ENCODE measurements at places on chromosomes 4 and X. TPM values are rescaled to one million over a fixed set of nuclear protein-coding genes. Genes with fewer than 3 reads are reported as not detected.

DNA sequence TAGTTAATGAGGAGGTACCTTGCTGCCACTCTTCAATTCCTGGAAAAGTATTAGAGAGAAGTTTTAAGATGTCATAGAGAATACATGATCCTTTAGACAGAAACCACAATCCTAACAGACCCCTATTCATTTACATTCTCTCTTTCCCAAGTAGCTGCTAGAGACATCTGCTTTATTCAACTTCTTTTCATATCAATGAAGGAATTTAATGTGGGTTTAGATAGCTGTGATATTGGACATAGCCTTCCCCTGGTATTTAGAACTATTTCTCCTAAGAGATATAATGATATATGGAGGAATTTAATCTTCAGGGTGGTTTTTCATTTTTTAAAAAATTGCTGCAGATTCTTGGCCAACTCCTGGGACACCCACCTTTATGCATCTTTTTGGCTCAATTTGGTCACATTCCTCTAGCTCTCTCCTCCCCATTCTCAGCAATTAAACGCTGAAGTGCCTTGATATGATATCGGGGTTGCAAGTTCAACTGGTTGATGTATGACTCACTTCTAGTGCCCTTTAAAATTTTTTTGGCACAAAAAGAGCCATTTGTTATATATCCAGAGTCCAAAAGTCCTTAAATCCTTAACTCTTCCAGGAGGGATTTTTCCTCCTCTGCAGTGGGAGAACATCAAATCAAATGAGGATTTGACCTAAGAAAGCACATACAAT lies 57.6 kb downstream of the DOCK11 start:
- no peak overlapping the region for H3K4me3 ChIP-seq
- peaks cover 10% of the 10 kb centered on the region for H3K4me1 ChIP-seq
- H3K36me3 ChIP-seq, result no peaks in the 10 kb centered on the region
- H3K27me3 ChIP-seq, result no peaks in the 10 kb centered on the region
- H3K27ac ChIP-seq, result no peak overlapping the region

DNA sequence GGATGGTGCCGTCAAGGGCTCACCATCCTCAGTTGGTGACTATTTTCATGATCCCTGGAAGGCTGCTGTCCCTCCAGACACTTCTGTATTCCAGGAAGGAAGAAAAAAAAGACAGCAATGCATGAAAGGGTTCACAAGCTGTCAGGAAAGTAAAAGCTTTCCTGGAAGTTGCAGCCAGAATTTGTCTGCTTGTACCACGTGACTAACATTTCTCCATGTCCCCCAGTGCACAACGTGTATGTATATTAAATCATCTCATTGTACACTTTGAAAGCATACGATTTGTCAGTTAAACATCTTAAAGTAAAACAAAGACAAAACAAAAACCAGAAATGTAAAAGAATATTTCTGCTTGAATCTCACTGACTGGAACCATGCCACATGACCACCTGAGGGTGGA lies 127.4 kb upstream of the CLNK start:
- DNase-seq, result no peak
- H3K4me1 ChIP-seq, result no peaks in the 10 kb centered on the region
- H3K4me3 ChIP-seq, result no peak overlapping the region
- H3K36me3 ChIP-seq, result no peaks in the 10 kb centered on the region
- H3K27me3 ChIP-seq, result no peaks in the 10 kb centered on the region
- no peak overlapping the region for H3K27ac ChIP-seq

DNA sequence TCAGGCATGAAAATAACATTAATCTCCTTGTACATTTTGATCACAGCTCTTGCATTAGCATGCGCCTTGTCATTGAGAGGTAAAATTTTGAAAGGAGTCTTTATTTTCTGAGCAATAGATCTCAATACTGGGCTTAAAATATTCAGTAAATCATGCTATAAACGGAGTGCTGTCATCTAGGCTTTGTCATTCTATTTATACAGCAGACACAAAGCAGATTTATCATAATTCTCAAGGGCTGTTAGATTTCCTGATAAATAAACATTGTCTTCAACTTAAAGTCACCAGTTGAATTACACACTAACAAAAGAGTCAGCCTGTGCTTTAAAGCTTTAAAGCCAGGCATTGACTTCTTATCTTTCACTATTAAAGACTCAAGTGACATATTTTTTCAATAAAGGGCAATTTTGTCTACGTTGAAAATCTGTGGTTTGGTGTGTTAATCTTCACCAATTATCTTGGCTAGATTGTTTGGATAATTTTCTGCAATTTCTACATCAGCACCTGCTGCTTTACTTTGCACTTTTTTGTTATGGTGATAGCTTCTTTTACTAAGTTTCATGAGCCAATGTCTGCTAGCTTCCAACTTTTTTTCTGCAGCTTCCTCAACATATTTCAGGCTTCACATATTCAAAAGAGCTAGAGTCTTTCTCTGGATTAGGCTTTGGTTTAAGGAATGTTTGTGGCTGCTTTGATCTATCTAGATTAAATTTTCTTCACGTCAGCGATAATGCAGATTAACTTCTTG lies 27.9 kb upstream of the UGT2B4 start:
- no peak overlapping the region for H3K4me3 ChIP-seq
- no peaks in the 10 kb centered on the region for H3K27me3 ChIP-seq
- H3K4me1 ChIP-seq, result no peaks in the 10 kb centered on the region
- H3K36me3 ChIP-seq, result no peaks in the 10 kb centered on the region
- no peak for DNase-seq

DNA sequence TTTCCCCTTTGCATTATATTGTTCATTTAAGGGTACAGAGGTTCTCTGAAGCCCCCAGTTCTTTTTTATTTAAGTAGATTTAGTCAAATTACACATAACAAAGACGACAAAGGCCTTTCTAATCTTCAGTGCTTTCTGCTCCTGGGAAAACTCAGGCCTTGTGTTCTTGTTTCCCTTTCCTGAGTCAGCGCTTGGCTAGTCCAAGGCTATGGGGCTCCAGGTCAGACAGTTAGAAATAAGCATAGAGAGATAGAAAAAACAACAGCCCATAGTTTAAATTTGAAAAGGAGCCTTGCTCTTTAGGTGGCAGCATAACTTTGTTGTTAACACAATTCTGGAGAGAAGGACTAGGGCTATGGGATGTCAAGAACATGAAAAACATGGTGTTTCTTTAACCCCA lies 97.3 kb downstream of the PPP1R2C start:
- peak; percentile 5 for DNase-seq
- no peak overlapping the region for H3K27ac ChIP-seq
- H3K36me3 ChIP-seq, result no peaks in the 10 kb centered on the region
- no peaks in the 10 kb centered on the region for H3K4me1 ChIP-seq
- H3K27me3 ChIP-seq, result no peaks in the 10 kb centered on the region

DNA sequence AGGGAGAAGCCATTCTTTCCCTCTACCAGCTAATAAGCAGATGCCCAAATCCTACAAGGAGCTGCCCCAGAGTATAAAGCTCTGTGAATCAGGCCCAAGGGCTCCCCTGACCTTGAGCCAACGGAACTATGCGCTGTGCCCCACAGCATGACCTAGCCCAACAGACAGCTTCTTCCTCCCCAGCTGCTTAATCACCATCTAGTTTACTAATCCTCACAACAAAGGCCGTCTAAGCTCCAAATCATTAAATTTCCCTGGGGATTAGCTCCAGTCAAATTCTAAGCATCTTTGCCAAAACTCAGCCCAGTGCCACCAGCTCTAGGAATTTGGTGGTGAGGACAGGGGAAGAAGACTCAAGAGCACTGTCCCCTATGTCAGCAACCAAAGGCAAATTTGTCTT lies 113.1 kb downstream of the SHROOM4 start:
- H3K27me3 ChIP-seq, result peaks cover 9% of the 10 kb centered on the region
- no peaks in the 10 kb centered on the region for H3K36me3 ChIP-seq
- peaks cover 27% of the 10 kb centered on the region for H3K4me1 ChIP-seq
- no peak overlapping the region for H3K4me3 ChIP-seq

DNA sequence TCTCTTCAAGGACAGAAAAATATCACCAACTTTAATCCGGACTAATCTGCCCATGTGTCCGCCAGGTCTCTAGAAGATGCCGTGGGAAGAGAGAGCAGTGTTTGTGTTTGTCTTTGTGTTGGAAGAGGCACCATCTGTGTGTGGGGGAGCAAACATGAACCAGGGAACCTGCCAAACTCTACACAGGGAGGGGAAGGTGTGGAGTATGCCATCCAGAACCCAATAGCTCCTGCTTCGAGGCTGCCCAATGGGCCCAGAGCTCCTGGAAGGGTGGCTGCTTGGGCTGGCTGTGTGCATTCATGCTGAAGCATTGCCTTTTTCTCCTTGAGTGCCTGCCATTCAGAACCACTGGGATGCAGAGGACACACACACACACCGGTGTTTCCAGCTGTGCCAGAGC lies 536.2 kb downstream of the MID1IP1 start:
- peak overlapping the region; percentile 69 for H3K27ac ChIP-seq
- no peak overlapping the region for H3K4me3 ChIP-seq
- no peaks in the 10 kb centered on the region for H3K27me3 ChIP-seq
- H3K36me3 ChIP-seq, result no peaks in the 10 kb centered on the region

GRCh38 chr4:19720190-19720589 lies 531.5 kb upstream of the SLIT2 start:
- H3K36me3 ChIP-seq, result no peaks in the 10 kb centered on the region
- H3K4me1 ChIP-seq, result no peaks in the 10 kb centered on the region
- H3K27ac ChIP-seq, result no peak overlapping the region
- H3K4me3 ChIP-seq, result no peak overlapping the region
- no peaks in the 10 kb centered on the region for H3K27me3 ChIP-seq

DNA sequence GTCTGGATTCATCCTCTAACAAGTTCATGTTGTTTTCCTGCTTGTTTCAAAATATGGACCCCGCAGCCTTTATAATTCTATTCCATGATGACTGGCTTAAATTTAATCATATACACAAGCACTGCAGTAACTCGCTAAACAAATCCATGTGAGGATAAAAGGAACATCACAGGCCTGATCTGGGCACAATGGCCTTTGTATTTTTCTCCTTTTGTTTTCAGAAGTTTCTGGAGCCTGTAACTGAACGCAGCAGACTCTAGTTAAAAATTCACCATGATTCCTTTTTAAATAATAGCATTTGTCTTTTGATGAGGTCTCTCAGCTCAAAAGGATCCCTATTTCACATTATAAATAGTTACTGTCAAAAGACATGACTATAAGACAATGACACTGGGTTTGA lies 30.2 kb upstream of the TMEM184C start:
- no peak for DNase-seq
- H3K36me3 ChIP-seq, result no peaks in the 10 kb centered on the region
- H3K27me3 ChIP-seq, result no peaks in the 10 kb centered on the region
- H3K4me3 ChIP-seq, result no peak overlapping the region
- H3K4me1 ChIP-seq, result no peaks in the 10 kb centered on the region

GRCh38 chr4:87144356-87144755 lies 76.1 kb downstream of the KLHL8 start:
- no peaks in the 10 kb centered on the region for H3K4me1 ChIP-seq
- H3K27ac ChIP-seq, result no peak overlapping the region
- DNase-seq, result no peak
- no peak overlapping the region for H3K4me3 ChIP-seq
- H3K36me3 ChIP-seq, result peaks cover 48% of the 10 kb centered on the region

DNA sequence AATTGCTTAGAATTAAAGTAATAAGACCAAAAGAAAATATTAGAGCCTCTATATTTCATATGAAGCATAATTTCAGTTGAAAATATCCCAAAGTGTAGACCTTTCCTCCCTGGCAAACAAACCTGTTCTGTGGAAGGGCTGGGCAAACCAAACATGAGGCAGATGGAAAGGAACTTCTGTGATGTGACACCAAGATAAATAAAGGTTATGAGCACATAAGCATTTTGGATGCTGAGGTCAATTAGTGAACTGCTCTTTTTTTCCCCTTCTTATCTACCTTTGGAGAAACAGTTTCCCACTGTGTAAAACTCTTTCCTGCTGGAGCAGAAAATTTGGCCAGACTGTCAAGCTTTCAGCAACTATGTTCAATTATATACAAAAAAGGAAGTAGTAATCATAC lies 109.6 kb upstream of the STIM2 start:
- no peaks in the 10 kb centered on the region for H3K4me1 ChIP-seq
- H3K36me3 ChIP-seq, result no peaks in the 10 kb centered on the region
- no peak overlapping the region for H3K27ac ChIP-seq
- H3K4me3 ChIP-seq, result no peak overlapping the region
- DNase-seq, result no peak

- no peaks in the 10 kb centered on the region for H3K27me3 ChIP-seq
- H3K4me3 ChIP-seq, result no peak overlapping the region
- H3K4me1 ChIP-seq, result no peaks in the 10 kb centered on the region
Measured at GRCh38 chrX:153349952-153350351, 16.0 kb downstream of the ZNF275 start.

DNA sequence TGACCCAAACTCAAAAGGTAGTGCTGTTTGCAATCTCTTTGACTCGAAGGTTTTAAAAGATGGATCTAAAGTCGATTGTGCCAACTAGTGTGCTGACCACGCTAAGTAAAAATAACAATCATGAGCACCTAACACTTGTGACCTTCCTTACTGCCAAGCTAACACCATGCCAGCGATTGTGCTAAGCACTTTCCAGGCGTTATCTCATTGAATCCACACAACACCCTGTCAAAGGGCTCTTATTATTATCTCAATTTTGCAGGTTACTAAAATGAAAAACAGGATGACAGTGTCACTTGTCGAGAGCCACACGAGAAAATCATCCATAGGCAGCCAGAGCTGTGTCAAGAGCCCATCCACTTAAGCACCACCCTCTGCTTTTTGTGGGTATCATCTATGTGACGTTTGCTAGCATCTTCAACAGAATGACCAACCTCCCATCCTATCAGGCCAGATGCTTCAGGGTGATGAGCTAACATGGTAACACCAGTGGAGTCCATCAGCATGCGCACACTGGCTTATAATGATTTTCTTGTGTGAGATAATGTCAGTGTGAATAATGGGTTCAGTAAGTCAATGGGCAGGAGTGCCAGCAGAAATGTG lies 893 bp upstream of the GAB3 start:
- peak overlapping the region; percentile 48 for H3K4me3 ChIP-seq
- DNase-seq, result no peak
- no peaks in the 10 kb centered on the region for H3K36me3 ChIP-seq
- H3K4me1 ChIP-seq, result peaks cover 13% of the 10 kb centered on the region

- no peaks in the 10 kb centered on the region for H3K36me3 ChIP-seq
- no peak overlapping the region for H3K4me3 ChIP-seq
- no peaks in the 10 kb centered on the region for H3K27me3 ChIP-seq
- H3K4me1 ChIP-seq, result no peaks in the 10 kb centered on the region
Measured at GRCh38 chrX:13826770-13827169, 9.9 kb upstream of the GPM6B start.

DNA sequence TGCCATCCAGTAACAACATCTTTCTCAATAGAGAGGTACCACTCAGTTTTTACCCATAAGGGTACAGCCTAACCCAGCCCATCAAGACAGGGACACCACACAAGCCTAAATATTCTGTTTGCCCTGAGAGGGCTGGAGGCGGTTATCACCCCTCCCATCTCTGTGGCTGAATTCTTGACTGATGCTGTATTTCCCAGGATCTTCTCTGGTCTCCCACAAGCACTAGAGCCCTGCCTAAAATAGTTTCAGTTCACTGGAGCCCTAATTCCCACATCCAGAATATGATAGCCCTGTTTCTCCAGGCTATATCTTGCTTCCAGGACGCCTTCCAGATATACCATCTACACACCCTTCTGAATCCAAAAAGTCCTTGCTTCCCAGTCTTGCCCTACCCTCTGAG lies 91.6 kb upstream of the NMU start:
- DNase-seq, result no peak
- H3K4me3 ChIP-seq, result no peak overlapping the region
- H3K27ac ChIP-seq, result no peak overlapping the region
- no peaks in the 10 kb centered on the region for H3K36me3 ChIP-seq
- H3K27me3 ChIP-seq, result no peaks in the 10 kb centered on the region

GRCh38 chr4:94595013-94595412 lies 143.3 kb downstream of the PDLIM5 start:
- H3K36me3 ChIP-seq, result no peaks in the 10 kb centered on the region
- H3K4me1 ChIP-seq, result no peaks in the 10 kb centered on the region
- no peak overlapping the region for H3K4me3 ChIP-seq
- no peaks in the 10 kb centered on the region for H3K27me3 ChIP-seq
- no peak overlapping the region for H3K27ac ChIP-seq
- no peak for DNase-seq

The SHOX gene
- 1.8 TPM for total RNA-seq

The PCDH19 gene
- 8.8 TPM for total RNA-seq

The FGFBP1 gene
- not detected for total RNA-seq

The SHROOM3 gene
- 49.8 TPM for total RNA-seq

The PNMA3 gene
- total RNA-seq, result 0.30 TPM

The SNCA gene
- 150 TPM for total RNA-seq
